NCI-H510A treated with DMSO at 0.1 percent for 48 hours (cell line): ENCODE measurements at places on chromosomes 11 and 22.

DNA sequence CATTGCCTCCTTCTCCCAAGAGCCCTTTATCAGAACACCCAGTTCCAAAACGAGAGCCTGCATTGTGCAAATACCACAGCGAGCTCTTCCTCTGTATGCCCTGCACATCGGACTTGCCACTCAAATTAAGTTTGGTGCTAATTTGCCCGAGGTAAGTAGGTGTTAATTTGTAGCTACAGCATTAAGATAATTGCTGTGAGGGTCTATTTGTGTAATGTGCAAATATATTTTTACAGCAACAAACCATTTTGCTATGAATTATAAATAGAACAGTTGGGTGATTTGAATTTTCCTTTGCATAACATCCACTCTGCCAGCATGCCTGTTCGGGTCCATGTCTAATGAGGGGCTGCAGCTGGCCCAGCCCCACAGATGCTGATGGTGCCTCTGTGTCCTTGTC, 8.1 kb downstream of the ARHGAP8 start:
- no peak for DNase-seq

- DNase-seq: no peak
These were observed 147.9 kb downstream of the C11orf91 start for GRCh38 chr11:33552756-33553155.

GRCh38 chr11:107017104-107017432, 1.2 kb downstream of the GUCY1A2 start:
- DNase-seq: no peak

- no peak for DNase-seq
These were observed 16.8 kb downstream of the PRDM11 start for GRCh38 chr11:45162916-45163879.

DNA sequence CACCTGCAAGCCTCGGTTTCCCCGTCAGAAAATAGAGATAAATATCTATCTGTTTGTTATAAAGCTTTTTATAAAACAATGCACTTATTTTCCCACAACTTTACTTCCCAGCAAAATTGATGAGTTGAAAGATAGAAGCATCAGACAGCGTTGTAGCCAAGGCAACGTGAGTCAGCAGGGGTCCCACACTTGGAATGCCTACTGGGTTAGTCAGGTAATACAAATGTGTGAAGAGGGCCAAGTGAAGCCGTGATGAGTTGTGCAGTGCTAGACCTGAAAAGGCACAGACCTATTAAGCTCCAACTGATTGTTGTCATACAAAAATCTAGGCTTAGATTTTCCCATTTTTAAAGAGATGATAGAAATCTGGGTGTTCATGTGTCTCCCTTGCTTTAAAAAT, 118.7 kb downstream of the PGR start:
- DNase-seq: no peak

DNA sequence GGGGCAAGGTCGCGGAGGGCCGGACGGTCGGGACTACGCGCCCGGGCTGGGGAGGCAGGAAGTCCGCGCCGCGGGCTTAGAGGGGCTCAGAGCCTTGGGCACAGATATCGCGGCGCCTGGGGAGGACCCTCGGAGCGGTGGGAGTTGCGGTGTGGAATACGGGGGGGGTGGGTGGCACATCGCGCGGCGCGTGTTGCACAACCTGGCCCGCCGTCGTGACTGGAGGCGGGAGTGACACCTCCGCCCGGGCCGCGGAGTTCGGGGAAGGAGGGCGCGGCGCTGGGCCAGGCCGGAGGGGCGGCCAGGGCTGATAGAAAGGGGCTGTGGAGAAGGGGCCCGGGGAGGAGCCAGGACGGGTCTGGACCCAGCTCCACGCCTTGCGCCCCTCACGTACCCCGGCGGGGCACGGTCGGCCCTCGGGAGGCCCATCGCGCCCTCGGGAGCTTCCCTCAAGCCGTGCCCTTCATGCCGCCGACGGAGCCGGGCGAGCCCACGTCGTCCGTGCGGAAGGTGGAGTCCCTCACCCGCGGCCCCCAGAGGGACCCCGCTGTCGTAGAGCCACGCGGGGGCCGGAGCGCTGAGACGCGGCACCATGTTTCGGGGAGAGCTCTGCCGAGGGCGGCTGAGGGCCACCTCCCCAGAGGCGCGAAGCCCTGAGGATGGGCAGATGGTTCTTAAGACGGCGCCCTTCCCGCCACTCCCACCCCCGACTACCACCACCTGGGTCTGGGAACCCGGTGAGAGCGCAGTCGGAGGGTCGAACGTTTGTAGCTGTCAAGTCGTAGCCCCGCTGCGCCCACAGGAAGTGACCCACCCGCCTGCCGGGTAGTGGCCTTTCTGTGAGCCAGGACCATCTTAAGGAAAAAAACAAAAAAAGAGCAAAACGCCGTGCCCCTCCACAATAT, 729 bp downstream of the IL17RA start:
- no peak for DNase-seq

DNA sequence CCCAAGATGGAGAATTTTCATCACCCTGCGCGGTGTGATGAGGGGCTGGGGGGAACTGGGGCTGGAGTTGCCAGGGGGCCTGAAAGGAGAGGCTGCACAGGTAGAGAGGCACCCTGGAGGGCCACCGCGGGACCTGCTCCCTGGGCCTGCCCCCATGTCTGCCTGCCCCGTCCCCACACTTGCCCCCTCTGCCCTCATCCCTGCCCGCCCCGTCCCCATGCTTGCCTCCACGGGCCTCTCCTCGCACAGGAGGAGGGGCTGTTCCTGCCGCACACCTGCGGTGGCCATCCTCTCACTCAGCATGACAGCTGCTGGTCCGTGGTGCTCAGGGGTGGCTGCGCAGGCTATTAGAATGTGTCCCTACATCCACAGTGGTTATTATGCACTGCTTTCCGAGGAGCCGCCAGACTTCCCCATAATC, 43.5 kb downstream of the LINC01488 start:
- no peak for DNase-seq

GRCh38 chr22:28563636-28564035, 116.0 kb downstream of the TTC28 start:
- DNase-seq: no peak

DNA sequence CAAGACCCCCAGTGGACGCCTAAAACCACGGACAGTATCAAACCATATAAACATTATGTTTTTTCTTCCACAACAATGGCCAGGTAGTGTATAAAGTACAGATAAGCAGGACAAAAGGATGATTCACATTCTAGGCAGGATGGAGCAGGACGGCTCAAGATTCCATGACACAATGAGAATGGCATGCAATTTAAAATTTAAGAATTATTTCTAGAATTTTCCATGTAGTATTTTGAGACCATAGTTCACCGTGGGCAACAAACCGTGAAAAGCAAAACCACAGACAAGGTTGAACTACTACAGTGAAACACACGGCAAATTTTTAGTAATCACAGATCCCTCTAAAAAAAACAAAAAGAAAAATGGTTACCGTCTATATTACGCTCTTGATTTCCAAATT, 7.5 kb downstream of the NARS2 start:
- DNase-seq: no peak

- DNase-seq: no peak
These were observed 13.5 kb upstream of the HMOX1 start for GRCh38 chr22:35367331-35367886.

DNA sequence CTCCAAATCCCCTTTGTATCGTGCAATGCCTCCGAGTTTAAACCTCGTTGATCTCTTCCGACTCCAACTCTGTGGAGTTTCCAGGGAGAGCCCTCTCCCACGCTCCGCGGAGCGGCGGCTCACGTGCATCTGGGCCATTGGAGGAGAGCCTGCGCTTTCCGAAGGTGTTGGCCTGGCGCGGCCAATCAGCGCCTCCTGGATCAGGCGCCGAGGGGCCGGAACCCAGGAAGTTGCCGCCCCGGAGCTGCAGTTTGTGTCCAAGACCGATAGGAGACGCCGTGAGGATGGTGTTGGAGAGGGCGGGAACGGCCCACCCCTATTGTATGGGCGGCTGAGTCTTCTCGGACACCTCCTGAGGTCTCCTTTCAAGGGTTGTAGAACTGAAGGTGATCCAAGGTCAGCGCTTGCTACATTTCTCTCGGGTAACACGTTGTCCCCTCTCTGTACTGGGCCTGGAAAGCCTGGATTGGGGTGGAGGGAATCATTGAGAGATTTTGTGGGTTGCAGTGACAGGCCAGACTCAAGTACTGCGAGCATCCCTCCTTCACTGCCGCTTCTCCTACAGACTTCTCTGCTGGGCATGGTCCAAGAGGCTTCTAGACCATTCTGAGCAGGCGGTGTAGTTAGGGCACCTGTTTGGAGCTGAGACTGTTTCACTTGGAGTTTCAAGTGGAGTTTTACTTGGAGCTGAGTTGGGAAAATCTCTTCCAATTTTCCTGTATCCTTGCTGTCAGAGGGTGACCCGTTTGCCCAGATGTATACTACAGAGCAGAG, 1.7 kb downstream of the ADAMTS15 start:
- no peak for DNase-seq

DNA sequence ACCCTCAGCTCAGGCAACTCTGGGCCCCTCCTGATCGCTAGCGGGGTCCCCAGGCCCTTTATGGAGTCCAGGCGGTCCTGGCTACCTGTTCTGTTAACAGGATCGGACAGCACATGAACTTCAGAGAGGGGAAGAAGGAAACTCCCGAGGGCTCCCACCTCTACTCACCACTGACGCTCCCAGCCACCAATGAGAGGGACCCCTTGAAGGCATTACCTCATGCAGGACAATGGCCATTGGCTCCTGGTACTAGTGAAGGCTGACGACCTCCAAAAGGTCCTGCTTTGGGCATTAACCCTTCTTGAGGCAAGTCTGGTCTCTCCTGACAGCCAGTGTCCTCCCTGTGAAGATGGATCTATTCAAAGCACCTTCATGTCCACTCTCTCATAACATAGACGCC, 71.5 kb upstream of the LMO1 start:
- no peak for DNase-seq

- DNase-seq: no peak
These were observed 1.7 kb upstream of the OSM start for GRCh38 chr22:30268331-30268730.

DNA sequence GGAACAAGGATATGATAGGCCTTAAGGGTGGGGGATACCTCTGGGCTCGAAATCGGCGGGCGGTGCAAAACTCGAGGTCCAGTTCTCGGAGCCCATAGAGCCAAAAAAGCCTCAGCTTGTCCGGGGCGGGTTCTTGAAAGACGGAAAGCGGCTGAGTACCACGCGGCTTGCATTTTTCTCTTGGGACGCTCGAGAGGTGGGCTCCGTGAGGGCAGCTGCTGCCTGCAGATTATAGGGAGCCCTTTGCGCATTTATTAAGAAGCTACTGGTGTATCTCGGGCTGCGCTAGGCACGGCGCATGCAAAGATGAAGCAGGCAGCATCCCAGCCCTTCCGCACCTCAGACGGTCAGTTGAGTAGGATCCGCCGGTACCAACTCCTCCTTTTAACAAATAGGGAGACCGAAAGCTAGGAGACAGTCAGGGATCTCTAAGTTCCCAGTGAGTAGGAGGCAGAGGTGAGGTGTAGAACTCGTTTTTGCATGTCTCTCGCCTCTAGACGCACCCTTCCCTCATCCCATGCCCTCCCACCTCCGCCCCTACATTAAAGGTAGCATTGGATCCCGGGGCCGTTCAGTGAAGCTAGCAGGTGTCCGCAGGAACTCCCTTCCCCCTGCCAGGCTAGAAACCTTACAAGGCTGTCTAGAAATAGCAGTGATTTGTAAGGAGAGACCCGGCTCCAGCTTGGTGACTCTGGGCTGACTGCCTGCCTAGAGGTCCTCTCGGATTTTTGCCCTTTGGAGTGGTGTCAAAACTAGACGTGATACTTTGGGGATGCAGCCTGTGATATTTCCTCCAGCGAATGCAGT, 768 bp downstream of the LDHA start:
- peak; percentile 20 for DNase-seq
